ENCODE measurements at places on chromosomes 6 and 20.
A peak's percentile ranks its signal among the peaks of the same experiment; 100 is the strongest.

DNA sequence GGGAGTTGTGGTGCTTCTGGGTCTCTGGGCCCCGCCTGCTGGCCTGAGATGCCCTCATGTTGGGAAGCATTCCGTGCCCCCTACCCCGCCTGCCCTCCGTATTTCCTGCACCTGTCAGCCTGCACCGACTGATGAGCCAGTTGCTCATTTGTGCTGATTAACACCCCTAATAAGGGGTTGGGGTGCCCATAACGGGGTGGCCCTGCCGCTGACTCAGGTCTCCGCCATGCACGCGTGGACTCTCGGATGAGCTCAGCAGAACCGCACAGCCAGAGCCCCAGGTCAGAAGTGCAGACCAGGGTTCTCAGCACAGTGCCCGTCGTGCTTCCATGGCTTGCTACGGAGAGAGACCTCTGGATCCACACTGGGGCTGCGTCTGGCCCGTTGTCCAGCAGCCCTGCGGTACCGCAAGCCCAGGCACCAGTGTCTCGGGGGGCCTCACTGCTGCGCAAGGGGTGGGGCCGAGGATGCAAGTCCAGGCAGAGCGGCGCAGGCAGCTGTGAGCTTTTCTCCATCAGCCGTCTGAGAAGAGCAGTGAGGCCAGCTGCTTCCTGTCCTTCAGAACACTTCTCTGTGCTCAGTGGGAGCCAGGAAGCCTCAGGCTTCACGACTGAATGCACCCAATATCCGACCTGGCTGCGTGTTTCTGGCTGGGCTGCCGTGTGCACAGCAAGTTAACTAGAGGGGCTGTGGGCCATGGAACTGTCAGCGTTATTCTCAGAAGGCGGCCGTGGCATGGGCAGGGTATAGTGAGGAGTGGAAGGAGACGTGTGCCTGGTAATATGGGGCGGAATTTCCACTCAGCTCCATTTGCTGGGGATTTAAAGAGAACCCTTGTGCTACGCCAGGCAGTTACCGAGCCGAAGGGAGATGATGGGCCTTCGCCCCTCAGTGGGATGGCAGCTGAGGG is 18.6 kb downstream of the MTG2 start:
- DNase-seq: no peak

DNA sequence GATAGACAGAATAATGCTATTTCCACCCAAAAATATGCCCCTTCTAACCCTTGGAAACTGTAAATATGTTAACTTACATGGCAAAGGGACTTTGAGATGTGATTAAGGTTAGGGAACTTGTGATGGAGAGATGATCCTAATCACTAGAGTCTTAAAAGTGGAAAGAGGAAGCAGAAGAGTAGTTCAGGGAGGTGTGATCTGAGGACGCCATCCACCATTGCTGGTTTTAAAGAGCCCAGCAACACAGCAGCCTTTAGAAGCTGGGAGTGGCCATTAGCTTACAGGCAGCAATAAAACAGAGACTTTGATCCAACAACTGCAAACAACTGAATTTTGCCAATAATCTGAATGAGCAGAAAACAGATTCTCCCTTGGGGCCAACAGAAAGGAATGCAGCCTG is 30.6 kb downstream of the ZNF311 start:
- no peak for DNase-seq

DNA sequence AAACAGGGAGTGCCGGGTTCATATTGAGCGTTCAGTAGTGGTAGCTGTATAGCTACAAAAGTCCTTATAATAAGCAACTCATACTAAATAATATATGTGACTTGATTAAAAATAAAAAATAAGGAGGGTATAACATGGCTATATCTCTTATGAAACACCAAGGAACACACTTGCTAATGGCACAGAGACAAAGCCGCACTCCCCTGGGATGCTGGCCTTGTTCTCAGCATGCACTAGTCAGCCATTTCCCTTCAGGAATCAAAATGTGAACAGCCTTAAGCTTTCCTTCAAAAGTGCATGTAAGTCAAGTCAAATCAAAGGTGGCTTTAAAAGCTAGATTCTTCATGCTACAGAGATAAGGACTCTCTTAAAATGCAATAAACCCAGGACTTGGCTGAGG is 9.4 kb downstream of the HMGCLL1 start:
- no peak for DNase-seq

GRCh38 chr6:158645064-158646022 is 800 bp upstream of the DYNLT1 start:
- no peak for DNase-seq

DNA sequence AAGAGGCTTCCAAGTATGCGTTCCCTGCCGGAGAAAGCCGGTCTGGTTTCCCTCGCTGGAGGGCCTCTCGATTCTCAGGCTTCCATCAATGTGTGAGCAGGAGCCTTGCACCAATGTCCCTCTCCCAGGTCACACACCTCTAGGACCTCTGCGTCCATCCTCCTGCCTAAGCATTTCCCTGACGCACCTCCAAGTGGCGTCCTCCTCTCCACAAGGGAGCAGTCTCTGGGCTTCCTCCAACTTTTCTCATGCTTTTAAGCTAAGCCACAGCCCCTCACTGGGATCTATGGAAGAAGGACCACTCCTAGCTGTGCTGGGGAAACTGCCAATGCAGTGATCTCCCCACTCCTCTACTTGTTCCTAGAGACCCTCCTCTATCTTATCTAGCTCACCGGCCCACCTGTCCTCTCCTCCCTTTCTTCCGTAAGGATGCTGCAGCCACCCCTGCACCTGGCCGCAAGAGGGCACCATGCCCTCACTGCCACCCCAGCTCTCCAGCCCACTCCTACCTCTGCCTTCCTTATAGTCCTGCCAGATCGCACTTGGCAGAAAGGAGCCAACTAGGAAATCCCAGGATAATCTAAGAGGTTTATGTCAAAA is 258.7 kb downstream of the LRFN2 start:
- DNase-seq: peak; percentile 13

DNA sequence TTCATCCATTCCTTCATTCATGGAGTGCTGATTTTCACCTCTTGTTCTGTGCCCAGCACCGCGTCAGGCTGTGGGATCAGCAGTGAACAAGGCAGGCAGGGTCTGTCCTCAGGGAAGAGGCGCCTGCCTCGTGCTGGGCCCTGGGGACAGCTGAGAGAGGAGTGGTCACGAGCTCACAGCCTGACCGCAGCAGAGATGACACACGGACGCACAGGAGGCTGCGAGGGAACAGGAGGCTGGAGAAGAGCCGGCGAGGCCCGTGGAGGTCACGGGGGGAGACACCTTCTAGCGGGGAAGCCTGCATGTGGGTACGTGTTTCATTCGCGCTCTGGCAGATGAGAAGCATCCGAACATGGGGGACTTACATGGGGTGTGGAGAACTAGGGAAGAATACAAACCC is 27.5 kb downstream of the PXDC1 start:
- DNase-seq: no peak

- DNase-seq: no peak
Measured at GRCh38 chr6:169112483-169113320, 140.9 kb downstream of the THBS2 start.

DNA sequence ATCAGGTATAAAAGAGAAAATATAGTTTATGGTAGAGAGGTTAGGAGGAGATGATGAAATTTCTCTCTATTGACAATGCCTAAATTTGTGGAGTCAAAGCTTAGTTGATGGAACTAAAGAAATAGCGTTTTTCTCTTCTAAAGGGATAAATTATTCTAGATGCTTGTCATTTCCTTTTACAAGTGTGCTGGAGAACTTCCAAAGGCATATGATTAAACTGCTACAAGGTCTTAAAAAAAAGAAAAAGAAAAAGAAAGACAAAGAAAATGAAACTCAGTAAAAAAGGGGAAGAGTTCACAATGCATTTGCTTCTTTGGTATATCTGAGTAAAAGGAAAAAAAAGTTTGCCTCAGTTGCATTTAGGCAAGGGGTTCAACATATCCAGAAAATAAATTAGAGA is 499.8 kb upstream of the PTCHD4 start:
- DNase-seq: no peak

GRCh38 chr6:30828027-30828962 is 56.0 kb upstream of the DDR1 start:
- DNase-seq: peak; percentile 65

DNA sequence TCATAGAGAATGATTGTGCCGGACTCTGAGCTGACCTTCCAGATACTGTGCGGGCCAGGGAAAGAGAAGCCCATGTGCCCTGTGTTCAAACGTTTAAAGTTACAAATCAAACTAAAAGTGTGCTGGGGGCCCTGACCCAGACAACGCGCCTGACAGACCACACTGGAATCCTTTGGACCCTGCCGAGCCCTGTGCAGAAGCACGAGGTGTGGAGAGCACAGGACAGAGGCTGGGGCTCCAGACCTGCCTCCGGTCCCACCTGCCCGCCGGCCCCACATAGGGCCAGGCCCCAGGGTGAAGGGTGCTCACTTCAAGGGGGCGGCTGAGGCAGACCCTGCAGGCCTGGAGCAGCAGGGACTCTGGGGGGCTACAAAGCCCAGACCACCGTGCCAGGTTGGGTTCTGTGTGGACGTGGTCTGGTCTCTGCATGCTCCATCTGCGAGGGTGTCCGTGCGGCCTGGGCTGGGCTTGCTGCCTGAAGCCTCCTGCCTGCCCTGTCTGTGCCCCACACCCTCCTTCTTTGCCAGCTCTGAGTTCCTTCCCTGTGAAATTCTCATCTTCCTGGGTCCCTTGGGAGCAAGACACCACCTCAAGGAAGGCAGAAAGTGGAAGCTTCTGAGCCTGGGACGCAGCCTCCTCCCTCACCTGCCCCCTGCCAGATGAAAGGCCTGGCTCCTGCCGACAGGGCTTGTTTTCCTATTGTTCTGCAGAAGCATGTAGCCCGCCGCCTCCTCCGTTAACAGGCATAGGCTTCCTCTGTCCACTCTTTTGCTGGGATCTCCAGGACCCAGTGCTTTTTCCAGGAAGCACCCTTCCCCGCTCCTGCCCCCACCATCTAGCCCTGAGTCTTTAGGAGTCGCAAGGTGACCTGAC is 186.2 kb downstream of the ERMARD start:
- DNase-seq: no peak

DNA sequence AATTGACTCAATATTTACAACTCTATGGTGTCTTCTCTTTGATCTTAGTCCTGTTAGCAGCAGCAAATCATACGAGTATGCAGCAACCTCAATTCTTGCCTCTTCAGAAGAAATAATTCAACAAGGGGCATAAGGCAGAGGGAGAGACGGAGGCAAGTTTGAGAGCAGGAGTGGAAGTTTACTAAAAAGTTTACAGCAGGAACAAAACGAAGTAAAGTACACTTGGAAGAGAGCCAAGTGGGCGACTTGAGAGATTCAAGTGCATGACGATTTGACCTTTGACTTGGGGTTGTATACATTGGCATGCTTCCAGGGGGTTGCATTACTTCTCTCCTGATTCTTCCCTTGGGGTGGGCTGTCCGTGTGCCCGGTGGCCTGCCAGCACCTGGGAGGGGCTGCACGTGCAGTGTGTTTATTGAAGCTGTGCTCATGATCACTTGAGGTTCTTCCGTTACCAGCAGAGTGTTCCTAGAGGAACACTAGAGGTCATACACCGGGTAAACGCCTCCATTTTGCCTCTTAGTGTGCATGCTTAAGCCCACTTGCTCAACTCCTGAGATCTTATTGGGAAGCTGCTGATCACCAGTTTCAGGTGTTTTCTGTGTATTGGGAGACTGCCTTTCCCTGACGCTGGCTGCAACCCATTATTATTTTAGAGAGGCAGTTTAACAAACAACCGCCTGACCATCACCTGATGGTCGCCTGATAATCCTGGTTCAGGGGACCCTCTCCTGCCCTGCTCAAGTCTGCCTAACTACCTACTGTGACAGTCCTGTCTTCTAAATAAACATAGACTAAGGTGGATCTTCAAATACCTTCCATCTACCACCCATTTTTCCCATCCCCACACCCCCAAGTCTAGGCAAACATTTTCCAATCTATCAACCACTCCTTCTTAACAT is 172.4 kb upstream of the MYLIP start:
- no peak for DNase-seq

GRCh38 chr20:24938498-24938897 is 10.6 kb upstream of the CST7 start:
- DNase-seq: no peak

- no peak for DNase-seq
Measured at GRCh38 chr6:123062670-123063069, 66.6 kb downstream of the CLVS2 start.

DNA sequence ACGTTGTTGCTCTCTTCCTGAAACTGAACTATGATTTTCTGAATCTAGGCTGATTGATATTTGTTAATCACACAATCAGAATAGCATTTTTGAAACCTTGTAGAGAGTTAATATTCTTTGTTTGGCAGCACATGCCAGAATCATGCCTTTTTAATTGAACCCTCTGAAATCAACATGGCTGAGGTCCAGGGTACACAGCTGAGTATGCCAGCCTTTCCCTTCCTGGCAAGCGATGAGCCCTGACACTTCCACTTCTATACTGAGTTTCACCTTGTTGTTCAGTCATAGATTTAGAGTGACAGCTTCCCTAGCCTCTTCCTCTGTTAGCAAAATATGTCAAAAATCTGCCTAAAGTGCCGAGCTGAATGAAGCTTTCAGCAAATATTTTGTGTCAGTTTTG is 6.8 kb downstream of the HDDC2 start:
- no peak for DNase-seq

DNA sequence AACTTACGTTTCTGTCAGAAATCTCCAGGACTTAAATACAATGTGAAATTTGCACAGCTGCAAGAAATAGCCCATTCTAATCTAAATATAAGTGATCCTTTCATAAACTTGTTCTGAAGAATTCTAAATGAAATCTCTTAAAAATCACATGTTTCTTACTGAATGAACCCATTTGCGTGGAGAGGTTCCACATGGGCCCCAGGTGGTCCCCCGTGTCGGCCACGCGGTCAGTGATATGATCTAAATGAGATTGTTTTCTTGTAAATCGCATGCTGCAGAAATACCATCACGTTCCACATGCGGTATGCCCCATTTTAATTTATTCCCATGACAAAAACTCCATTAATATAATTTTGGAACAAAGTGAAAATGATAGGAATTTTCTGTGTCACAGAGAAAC is 818.9 kb upstream of the SLC35B3 start:
- no peak for DNase-seq

GRCh38 chr20:19734811-19735210 is 23.2 kb upstream of the RIN2 start:
- DNase-seq: no peak

DNA sequence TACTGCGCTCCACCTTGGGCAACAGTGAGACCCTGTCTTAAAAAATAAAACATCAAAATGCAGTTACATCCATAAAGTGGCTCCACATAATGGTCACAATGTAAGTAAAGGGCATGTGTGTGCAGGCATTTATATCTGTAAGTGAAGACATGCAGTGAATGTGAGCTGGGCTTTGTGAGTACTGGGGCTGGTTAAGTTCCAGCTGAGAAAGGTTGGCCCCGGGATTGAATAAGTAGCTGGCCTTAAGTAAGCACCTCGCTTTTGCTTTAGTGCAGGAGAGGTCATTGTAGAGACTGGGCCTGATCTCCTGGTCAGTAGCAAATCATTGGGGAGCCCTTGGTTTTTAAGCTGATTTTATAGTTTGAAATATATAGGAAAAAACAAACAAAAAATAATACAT is 8.0 kb downstream of the QKI start:
- DNase-seq: no peak

GRCh38 chr20:52305024-52305645 is 113.6 kb upstream of the ZFP64 start:
- no peak for DNase-seq

- no peak for DNase-seq
Measured at GRCh38 chr6:114144887-114145851, 174.2 kb upstream of the HDAC2 start.

All from stimulated activated CD4-positive, alpha-beta T cell treated with anti-CD3 and anti-CD28 coated beads, Interleukin-15, amount 100 ng/mL, for 1 hour (primary cell).